KG1 (cell line): ENCODE measurements at places on chromosomes 2 and 18.

GRCh38 chr2:229856413-229856812 lies 65.4 kb downstream of the TRIP12 start:
- DNase-seq = no peak

- no peak for DNase-seq
Observed at GRCh38 chr18:36849288-36850006, 20.5 kb downstream of the KIAA1328 start.

- DNase-seq = no peak
Observed at GRCh38 chr18:79413025-79413424, 17.3 kb downstream of the NFATC1 start.

DNA sequence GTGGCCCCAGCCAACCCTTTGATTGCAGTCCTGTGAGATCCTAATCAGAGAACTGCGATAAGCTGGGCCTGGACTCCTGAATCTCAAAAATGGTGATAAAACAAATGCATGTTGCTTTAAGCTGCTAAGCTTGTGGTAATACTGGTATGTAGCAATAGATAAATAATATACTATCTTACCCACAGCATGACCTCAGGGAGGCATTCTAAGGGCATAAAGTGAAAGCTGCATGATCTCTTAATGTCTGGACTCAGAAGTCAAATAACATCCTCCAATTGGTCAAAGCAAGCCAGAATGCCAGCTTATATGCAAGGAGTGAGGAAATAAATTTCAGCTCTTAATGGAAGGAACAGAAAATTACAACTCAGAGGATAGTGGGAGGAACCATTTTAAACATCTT lies 246.1 kb downstream of the FSIP2 start:
- DNase-seq = no peak

DNA sequence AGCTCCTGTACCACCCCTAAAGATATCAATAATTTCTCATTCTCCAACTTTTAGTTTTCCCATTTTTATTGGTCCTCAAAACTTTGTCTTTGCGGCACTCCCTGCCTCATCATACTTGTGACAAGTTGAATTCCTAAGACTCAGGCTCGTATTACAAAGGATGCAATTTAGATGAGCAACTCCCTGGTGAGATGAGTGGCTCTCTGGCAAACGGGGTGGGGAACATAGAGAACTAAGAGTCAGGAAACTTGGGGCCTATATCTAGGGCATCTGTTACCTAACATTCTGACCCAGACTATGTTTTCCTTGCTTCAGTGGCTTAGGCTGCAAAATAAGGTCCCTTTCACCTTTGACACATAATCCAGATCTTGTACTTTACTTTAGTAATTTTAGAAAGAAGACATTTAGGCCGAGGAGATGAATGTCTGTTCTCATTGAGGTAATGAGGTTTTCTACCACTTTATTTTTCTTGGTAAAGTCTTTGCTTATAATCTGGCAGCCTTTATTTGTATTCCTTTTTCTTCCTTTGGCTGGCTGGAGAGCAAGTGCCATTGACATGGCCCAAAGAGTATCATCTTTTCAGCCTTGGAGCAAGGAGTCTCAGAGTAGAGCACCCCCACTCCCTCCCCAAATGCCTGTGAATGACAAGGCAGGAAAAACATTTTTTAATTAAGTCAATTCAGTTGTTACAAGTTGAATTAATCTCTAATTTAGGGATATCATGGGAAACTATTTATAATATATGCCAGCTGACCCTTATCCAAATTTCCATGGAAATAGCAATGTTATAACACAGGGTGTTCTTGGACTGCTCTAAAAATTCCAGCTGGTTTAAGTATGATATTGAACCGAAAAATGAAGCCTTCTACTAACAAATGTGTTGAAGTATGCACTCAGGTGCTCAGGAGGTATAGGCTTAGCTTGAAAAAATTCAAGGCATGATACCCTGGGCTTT lies 15.2 kb downstream of the TSPYL6 start:
- DNase-seq = no peak

DNA sequence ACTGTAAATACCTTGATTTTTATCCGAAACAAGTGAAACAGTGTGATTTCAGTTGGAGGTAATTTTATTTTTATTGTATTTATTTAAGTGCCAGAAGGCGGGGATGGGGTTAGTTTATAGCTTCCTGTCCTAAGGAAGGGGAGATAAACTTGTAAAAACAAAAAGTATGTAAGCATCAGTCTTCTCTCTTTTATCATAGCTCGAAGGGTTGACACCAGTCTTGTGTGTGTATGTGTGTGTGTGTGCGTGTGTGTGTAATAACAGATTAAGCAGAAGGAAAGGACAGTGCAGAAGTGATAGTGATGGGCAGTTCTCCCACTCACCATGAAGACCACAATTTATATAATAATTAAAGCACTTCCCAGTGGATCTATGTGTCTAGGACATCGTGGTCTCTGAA lies 793.3 kb downstream of the PLCL1 start:
- no peak for DNase-seq

DNA sequence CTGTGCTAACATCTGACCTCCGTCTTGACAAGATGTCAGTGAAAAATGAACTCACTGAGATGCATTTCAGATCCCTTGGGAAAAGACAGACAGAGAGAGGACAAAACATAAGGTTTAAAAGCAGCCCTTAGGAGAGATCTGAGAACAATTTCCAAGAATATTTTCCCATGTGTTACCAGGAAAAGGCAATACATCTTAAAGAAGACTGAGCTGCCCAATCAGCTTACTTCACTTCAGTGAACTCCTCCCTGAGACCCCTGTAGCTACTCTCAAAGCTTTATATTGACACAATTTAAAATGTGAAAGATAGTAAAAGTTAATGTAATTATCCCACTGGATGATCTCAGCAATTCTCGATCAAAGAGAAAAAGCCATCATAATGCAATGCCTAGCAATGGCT lies 505.0 kb downstream of the DCC start:
- no peak for DNase-seq
